Mammary epithelial cell (primary cell): ENCODE measurements at places on chromosomes 11 and 22.

GRCh38 chr22:28630177-28630574 lies 49.5 kb downstream of the TTC28 start:
- no peak for DNase-seq

DNA sequence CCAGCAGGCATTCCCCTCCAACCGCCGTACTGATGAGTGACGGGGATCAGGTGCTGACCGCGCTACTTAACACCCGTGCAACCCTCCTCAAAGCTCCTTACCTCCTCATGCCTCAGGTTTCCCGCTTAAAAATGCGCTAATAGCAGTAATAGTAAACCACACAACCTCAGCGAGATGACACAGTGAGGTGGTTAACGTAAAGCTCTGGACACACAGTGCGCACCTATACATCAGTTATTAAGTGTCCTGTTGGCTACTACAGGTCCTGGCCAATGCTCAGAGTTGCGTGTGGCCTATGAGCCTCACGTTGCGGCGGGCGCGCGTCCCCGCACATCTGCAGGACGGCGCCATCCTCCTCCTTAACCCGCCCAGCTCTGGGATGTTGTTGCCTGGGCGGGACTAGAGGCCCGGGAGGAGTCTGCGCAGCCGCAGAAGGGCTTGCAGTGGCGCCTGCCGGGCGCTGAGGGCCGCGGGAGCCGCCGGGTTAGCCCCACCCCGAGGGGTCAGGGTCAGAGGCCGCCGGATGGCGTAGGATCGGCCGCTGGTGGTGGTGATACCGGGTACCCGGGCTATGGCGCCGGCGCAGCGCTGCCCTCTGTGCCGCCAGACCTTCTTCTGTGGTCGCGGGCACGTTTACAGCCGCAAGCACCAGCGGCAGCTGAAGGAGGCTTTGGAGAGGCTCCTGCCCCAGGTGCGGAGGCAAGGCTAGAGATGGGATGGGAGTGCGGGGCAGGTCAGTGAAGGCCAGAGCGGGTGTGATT lies at the start of gene CENATAC:
Gene CENATAC, plus strand, starts transcription at position 512 of the 761 bp plus-strand sequence. Its CDS starts 60 bp downstream, at position 572.
- DNase-seq, result peak; percentile 87

DNA sequence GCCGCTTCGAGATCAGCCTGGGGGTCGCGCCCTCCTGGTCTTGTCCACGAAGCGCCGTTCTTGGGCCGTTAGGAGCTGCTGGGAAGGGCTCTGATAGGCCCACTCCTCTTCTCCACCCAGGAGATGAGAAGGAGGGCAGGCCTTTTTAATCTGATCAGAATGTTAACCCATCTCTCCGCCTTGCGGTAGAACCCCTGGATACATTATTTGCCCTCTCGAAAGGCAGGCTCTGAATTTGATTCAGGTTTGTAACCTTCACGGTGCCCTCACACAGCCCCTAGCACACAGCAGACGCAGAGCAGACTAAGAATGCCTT lies at the start of gene CCDC83:
Gene CCDC83, plus strand, starts transcription at position 43 of the 316 bp plus-strand sequence. CDS start 9,741 bp downstream, outside the sequence.
- no peak for DNase-seq

GRCh38 chr11:69079661-69080256 lies 31.0 kb downstream of the TPCN2 start:
- DNase-seq, result no peak

GRCh38 chr22:46469711-46470110 lies 67.7 kb downstream of the CELSR1 start:
- DNase-seq, result no peak

- DNase-seq, result peak; percentile 20
Observed at GRCh38 chr11:57162179-57162898, 19.4 kb upstream of the LRRC55 start.

DNA sequence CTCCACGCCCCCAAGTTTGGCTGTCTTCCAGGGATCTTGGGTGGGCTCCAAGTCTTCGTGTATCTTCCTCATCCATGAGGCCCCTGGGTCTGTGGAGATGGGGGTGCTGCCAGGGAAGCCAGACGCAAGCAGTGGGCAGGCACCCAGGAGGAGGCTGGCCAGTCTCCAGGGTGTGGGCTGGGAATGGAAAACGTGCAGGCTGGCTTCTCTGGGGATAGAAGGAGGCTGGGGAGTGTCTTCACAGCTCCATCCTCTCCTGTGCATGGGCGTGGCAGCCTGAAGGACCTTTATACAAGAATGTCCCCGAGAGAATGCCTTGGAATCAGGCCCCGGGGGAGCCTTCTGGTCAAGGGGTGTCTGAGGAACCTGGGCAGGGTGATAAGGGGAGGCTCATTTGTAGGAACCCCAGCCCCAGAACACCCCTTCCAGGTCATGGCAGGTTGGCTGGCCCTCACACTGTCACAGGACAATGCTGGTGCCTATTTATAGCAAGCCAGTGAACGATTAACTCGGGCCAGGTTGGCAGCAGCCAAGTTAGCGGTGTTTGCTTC lies 14.0 kb downstream of the SGSM1 start:
- DNase-seq, result no peak

GRCh38 chr22:17549655-17550054 lies 13.6 kb upstream of the SLC25A18 start:
- no peak for DNase-seq

DNA sequence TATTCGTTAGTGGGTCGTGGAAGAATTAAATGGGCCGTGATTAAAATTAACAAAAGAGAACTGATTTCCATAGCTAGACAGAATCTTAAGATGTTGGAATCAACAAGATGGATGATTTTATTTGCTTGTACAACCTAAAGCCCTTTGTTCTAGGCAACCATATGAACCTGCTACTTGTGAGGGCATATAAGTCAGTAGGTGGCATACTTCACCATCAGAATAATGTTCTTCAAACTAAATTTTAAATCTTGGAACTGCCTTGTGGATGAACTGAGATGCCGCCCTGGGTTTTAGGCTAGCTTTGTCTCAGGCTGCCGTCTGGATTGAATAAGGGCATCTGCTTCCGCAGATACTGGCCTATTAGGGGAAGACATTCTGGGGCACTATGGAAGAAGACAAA lies 40.9 kb downstream of the CSRP3 start:
- DNase-seq, result no peak

DNA sequence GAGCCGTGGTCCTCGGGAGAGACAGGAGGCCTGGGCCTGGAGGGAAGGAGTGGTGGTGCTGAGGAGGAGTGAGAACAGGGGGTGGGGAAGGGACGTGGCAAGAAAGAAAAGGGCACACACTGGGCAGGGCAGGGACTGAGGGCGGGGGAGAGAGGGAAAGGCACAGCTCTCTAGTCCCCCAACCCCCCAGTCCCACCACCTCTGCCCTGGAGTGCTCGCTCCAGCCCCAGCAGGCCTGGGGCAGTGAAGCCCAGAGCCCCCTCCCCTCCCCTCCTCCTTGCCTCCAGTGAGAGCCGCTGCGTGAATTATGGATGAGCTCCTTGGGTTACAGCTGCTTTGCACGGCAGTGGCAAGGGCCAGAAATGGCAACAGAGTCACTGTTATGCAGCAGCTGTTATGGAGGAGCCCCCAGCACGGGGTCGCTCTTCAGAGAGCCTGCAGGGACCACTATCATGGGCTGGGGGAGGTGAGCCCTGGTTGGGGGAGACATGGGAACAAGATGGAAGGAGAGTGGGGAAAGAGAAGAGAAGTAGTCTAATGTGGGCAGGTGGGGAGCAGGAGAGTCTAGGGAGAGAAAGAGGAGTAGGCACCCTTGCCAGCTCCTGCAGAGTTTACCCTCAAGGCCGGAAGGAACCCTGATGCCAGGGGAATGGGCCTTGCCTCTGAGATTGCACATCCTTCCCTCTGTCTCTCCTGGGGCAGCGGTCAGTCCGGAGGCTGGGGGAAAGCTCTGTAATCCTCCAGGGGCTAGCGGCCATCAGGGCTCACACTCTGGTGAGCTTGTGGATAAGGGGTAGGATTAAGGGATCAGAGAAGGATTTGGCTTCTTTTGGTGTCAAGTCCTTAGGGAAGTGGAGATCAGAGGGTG lies 3.6 kb downstream of the RTN4RL2 start:
- DNase-seq, result no peak

- DNase-seq, result no peak
Observed at GRCh38 chr11:130806746-130807145, 109.5 kb downstream of the SNX19 start.

DNA sequence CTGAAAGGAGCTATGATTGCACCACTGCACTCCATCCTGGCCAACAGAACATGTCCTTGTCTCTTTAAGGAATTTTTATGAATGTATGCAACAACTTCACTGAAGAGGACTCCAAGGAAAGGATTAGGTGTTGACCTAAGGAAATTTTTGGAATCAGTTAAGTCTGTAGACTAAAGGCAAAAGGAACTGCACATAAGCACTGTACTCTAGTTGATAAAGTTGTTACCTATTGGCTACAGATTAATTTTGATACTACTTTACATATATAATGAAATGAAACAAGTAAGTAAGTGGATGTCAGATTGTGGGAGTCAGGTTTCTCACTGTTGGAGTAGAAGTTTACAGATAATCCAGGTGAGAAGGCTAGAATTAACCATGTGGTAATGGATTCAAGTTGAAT lies 36.5 kb downstream of the TUG1 start:
- no peak for DNase-seq

- no peak for DNase-seq
Observed at GRCh38 chr11:70608568-70609470, 210.5 kb downstream of the CTTN start.

- no peak for DNase-seq
Observed at GRCh38 chr22:22763512-22763911, 119.1 kb downstream of the GGTLC2 start.

- peak; percentile 96 for DNase-seq
Observed at GRCh38 chr22:35357883-35358621, 22.8 kb upstream of the HMOX1 start.
